ENCODE measurements at places on chromosomes 1 and 21.

DNA sequence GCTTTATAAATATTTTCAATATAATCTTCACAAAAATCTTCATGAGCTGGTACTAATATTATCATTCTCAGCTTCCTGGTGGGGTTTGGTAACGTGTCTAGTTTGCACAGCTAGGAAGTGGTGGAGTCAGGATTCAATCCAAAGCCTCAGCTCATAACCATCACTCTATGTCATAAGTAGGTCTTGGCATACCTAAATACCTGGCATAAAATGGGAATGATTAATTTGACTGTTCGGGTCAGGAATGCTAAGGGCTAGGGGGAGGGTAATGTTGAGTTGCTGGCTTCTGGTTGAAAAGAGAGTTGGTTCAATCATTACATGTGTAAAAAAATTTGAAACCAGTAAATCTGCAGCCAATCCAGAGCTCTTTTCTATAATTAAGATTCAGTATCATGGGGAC is 5.6 kb upstream of the SAMSN1 start:
- DNase-seq = no peak

DNA sequence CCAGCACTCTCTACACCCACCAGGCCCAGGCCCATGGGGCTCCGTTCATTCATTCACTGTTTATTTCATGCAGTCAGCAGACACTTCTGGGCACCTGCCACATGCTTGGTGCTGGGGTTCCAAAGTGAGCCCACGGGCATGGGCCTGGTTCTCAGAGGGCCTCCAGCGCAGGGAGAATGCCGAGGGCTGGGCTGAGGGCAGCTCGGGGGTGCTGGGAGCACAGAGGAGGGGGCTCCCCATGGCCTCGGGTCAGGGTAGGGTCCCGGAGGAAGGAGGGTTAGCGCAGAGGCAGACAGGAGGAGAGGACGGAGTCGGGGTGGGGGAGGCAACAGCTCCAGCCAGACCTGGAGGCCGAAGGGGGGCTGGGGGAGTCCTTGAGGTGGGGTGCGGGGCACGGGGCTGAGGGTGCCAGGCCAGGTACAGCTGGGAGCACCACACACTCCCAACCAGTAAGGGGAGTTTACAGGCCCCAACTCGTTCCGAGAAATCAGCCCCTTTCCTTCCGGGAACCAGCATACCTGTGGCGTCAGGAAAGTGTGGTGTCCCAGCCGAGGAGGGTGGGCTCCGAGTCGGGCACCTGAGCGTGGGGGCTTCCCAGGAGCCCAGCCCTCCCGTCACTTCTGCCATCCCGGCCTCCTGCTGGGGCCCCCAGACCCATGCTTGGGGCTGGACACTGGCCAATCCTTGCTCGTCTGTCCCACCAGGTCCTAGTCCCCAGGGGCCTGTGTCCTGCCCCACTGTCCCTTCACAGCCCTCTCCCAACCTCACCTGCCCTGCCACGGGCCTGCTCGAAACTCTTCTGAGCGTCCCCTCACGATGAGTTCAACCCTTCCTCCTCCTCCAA is 10.8 kb downstream of the ARHGEF16 start:
- DNase-seq = no peak

GRCh38 chr1:43121256-43121900 is 50.7 kb downstream of the EBNA1BP2 start:
- peak; percentile 47 for DNase-seq

GRCh38 chr1:29789910-29790247 is 553.6 kb downstream of the PTPRU start:
- DNase-seq = no peak

DNA sequence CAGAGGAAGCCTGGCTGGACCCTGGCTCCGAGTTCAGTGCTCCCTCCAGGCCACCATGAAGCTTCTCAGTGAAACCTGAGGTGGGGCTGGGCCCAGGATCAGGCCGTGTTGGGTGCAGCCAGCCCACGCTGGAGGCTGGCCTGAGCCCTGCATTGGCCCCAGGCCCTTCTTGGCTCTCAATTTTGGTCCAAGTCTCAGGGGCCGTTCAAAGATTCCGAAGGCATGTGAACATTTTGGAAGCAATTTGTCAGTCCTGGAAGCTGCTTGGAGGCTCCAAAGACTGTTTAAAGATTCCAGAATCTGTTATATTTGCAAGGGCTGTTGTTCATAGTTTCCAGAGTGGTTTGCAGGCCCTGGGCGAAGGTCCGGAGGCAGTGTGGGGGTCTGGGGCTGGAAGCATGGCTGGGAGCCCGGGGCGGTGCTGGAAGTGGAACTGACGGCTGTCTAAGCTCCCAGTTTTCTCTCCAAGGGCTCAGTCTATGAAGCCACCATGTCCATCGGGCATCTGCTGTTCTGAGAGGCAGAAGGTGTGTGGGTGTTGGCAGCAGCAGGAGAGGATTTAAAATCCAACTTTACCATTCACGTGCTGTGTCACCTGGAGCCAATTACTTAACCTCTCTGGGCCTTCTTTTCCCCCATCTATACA is 104.9 kb downstream of the EPHB2 start:
- no peak for DNase-seq

DNA sequence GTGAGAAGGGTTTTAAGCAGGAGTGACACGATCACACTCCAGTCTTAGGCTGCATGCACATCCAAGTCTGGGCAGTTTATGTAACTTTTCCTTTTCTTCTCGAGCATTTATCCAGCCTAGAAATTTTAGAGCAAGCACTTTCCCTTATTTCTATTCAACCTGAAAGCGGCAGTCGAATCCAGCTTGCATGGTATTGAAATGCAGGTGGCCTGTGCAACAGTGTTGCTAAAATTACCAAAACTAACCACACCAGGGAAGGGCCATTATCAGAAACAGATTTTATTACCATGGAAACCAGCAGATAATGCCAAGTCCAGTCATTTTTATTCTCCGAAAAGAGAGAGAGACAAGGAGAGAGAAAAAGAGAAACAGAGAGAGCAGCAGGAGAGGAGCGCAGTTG is 179.9 kb upstream of the ZC3H12A start:
- DNase-seq = no peak

DNA sequence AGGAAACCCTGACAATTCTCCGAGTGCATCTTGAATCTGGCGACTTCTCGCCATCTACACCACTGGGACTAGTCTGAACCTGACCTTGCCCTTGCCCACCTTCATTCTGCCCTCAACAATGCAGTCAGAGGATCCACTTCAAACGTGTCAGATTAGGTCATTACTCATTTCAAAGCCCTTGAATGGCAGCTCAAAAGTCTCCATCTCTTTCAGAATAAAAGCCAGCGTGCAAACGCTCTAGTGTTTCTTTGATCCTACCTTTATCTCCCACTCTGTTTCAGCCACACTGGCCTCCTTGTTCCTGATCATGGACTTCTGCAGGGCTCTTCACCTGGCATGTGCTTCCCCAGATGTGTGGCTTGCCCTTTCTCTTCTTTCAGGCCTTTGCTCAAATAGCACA is 31.3 kb downstream of the SLC30A1 start:
- no peak for DNase-seq

DNA sequence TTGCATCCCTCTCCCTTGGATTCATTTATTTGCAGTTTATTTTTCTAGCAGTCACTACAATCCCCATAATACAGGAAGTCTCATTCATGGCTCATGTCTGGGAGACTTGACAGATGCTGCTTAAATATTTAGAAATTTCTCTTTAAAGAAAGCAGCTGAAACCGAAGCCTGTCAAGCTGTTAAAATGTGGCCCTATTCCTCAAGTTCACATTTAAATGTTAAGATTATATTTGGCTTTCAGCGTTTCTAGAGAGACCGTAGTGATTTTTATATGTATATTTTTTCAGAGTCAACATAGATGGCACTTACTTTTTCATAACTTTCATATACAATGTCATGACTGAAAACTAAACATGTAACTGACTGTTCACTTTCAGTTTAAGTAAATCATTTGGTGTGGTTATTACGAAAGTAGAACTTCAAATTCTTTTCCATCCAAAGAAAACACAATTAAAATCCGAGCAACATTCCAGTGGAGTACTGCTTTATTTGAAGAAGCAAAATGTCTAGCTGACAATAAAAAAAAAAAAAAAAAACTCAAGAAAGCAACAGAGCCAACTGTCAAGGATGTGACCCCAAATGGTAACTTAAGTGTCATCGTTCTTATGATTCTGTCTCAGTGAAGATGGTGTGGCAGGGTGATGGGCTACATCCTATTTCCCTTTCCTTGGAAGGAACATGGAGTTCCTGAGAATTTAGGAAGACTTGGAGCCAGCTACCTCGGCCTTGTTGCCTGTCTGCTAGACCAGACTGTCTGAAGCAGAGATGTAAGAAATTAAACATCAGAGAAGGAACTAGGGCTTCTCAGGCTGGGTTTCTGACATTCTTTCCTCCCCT is 37.8 kb downstream of the MIS18A start:
- no peak for DNase-seq

DNA sequence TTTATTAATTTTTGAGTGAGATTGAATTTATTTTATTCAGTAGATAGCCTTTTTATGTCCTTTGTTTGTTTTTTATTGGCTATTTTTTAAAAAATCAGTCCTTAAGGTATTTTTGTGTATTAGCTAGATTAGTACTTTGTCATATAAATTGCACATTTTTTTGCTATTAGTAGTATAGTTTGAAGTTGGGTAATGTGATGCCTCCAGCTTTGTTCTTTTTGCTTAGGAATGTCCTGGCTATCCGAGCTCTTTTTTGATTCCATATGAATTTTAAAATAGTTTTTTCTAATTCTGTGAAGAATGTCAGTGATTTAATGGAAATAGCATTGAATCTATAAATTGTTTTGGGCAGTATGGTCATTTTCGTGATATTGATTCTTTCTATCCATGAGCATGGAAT is 80.4 kb downstream of the MAN1A2 start:
- DNase-seq = no peak

DNA sequence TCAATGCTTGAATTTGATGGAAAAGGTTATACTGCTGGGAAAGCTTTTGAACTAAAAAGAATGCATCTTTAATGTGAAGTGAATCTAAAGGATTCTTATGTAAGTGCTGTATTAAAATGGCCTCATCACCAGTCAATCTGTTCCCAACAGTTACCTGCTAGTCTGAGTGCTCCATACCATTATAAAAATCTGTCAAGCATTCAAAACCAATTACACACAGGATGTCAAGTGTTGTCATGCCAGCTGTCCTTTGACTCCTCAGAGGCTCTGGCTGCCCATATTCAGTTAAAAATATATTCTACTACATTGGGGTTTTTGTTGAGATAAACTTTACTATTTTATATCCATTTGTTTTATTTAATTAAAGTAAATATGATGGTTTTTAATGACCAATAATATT is 1587.7 kb downstream of the AMY1C start:
- DNase-seq = peak; percentile 44

DNA sequence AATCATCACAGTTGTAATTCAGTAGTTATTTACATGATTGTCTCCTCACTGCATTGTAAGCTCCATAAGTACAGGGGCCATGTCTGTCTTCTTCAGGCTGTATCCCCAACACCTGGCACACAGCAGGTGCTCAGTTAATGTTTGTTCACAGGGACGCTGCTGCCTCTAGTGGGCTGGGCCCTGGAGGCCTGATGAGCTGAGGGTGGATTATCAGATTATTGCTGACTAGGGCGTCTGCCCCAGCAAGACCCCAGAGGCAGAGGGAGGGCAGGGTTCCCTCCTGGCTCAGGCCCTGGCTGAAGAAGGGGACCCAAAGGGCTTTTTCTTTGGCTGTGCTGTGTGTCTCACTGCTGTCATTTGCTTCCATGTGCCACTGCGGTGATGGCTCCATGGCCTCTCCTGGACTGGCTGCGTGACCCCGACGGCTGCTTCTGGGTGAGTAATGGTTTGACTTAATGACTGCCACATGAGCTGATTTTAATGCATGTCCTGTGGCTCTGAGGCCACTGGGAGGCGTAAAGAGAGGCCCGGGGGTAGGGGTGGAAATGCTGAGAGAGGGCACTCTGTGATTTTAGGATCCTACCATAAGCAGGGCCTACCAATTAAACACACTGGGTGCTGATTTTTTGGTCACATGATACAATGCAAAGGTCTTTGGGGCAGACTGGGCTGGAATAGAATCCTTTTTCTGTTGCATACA is 20.8 kb upstream of the EPB41 start:
- DNase-seq = no peak

DNA sequence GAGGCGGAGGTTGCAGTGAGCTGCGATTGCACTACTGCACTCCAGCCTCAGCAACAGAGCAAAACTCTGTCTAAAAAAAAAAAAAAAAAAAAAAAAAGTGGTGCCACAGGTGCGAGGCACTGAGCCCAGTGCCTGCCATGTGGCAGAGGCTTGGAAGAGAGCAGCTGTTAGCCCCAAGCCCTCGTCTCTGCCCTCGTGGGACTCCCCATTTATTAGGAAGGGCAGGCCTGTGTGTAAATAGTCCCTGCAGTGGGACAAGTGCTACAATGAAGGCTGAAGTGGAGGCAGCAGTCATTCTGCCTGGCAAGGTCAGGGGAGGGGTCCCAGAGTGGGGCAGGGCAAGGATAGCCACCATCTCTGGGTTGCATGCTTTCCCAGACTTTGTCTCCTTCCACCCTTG is 6.5 kb downstream of the RPS6KA1 start:
- no peak for DNase-seq

GRCh38 chr1:65319141-65319540 is 9.8 kb downstream of the DNAJC6 start:
- no peak for DNase-seq

DNA sequence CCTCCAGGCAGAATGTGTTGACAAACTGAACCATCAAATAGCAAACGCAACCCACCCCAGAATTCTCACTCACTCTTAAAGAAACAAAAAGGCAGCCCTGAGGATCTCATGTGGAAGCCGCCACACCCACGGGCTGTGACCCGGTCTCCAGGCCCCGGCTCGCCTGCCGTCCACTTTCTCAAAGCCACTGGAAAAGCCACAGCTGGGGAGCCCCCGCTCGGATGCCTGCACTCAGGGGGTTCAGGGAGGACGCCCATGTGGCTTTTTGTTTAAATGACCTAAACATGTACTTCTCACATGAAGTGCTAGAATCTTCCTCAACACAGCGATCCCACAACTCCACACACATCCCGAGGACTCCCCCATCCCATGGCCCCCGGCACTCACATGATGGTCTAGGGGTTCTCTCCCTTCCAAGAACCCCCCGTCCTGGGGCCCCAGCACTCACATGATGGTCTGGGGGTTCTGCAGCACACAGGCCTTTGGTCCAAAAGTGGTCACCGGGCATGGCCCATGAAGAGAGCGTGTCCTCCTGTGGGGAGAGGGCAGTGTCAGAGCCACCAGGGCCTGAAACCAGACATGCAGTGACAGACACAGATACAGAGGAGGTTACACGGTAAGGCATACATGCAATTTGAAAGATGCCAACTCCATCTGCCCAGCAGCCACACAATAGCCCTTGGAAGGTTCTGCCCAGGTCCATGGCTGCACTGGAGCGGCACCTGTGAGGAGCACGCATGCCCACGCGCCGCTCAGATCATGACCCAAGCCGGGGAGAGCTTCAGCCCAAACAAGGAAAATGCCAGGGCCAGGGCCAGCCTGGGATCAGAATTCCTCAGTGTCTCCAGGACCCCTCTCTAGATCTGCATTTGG is 16.5 kb downstream of the NADK start:
- DNase-seq = no peak

- DNase-seq = no peak
Observed at GRCh38 chr1:99456536-99456935, 189.4 kb upstream of the PALMD start.

DNA sequence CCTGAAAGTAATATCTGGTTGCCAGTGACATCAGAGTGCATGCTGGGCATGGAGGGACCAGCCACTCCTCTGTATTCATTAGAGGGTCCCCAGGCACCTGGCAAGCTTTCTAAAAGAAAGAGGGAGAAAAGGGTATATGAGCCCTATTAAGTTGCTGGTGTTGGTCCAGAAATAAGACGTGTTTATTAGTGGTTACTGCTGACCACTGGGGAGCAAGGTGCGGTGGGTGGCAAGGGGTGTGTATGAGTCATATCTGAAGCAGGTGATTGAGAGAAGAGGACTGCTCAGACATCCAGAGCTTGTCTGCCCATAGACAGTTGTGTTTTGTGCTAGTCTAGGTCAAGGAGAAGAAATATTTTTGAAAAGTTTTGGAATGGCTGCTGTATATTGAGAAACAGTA is 298.1 kb downstream of the TM2D1 start:
- no peak for DNase-seq
